ENCODE measurements at places on chromosomes 5 and 9.

DNA sequence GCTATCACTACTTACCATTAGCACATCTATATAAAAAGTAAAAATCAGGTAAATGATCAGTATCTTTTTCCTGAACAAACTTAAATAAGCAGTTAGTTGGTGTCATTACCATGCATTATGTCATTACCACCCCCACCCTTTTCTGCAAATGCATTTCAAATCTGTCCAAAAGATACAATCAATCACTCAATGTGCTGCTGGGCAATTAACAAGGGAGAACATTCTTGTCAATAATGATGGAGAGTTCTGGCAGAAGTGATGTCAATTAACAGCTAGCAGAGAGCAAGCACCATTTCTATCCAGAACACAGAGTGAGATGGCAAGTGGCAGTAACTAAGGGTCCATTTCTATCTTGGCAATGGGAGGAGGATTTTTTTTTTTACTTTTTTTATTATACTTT, 3.5 kb upstream of the PDE4D start:
- no peak overlapping the region for H3K4me3 ChIP-seq
- H3K27me3 ChIP-seq: peaks cover 8% of the 10 kb centered on the region
- H3K36me3 ChIP-seq: no peaks in the 10 kb centered on the region
- DNase-seq: no peak
- no peak overlapping the region for H3K27ac ChIP-seq
- H3K4me1 ChIP-seq: no peaks in the 10 kb centered on the region

- H3K4me3 ChIP-seq: no peak overlapping the region
- no peaks in the 10 kb centered on the region for H3K4me1 ChIP-seq
- H3K27me3 ChIP-seq: no peaks in the 10 kb centered on the region
- H3K27ac ChIP-seq: no peak overlapping the region
- no peak for DNase-seq
Measured at GRCh38 chr5:114174131-114174530, 187.7 kb upstream of the KCNN2 start.

GRCh38 chr5:138636398-138636944, 61.3 kb upstream of the HSPA9 start:
- no peak overlapping the region for H3K27ac ChIP-seq
- peaks cover 21% of the 10 kb centered on the region for H3K27me3 ChIP-seq
- no peak for DNase-seq
- no peaks in the 10 kb centered on the region for H3K4me1 ChIP-seq
- no peak overlapping the region for H3K4me3 ChIP-seq

DNA sequence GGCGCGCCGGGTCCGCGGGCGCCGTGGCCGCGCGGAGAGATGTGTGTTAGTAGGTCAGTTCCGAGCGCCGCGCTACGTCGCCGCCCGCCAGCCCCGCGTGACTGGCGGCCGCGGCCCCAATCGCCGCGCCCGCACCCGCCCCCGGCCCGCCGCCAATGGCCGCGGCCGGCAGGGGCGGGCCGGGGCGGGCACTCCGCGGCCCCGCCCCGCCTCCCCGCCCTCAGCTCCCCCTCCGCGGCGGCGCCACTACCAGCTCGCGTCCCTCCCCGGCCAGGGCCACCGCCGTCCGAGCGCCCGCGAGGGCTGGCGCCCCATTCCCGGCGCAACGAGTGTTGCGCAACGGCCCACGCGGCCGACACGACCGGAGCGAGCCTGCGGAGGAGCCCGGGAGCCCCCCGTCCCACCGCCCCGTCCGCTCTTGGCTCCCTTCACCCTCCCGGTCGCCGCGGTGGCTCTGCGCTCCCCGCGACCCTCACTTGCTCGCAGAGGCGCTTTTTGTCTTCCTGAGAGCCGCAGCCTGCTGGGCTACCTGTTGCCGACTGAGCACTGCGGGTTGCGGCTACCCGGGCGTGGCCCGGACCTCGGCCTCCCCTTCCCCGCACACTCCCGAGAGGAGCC, at the start of gene NFIL3:
TSS of gene NFIL3 (minus strand) at position 48 of the 618 bp plus-strand sequence. CDS start 13,098 bp downstream, outside the sequence.
- peak within 1 kb of the TSS; percentile 76 for H3K4me3 ChIP-seq
- H3K27me3 ChIP-seq: peaks cover 28% of the 10 kb centered on the region
- DNase-seq: peak; percentile 59

- DNase-seq: no peak
- no peaks in the 10 kb centered on the region for H3K4me1 ChIP-seq
- no peaks in the 10 kb centered on the region for H3K27me3 ChIP-seq
- H3K36me3 ChIP-seq: no peaks in the 10 kb centered on the region
- no peak overlapping the region for H3K4me3 ChIP-seq
Measured at GRCh38 chr5:58187432-58188261, 272.2 kb downstream of the PLK2 start.

DNA sequence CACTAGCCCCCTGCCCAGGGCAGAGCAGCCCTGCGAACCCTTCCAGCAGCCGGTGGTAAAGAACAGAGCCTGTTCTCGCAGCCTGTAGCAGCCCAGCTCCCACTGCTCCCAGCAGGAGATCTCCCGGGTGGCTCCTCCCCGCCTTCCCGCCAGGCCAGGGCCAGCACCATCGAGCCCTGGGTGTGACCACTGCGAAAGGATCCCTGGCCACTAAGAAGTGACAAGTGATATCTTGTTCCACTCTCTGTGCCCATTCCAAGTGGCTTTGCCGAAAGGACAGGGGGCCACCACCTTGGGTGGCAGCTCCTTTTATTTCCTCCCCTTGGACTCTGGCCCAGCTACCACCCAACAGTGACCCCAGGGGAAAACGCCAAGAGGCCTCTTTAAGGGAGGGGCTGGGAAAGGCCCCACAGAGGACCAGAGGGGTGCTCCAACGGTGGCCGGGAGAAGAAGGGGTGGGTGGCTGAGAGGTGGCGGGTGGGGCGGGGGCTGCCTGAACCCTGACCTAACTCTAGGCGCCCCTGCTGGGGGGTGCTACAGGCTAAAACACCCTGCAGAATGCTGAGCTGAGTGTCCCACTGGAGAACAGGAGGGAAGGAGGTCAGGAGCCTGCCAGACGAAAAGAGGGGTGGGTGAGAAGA, 1.6 kb downstream of the NACC2 start:
- no peaks in the 10 kb centered on the region for H3K36me3 ChIP-seq
- H3K27me3 ChIP-seq: no peaks in the 10 kb centered on the region
- peak overlapping the region; percentile 66 for H3K4me3 ChIP-seq
- H3K27ac ChIP-seq: peak overlapping the region; percentile 47

Data from effector memory CD4-positive, alpha-beta T cell (primary cell).